ENCODE measurements at places on chromosomes 6 and 20. TPM values are rescaled to one million over a fixed set of nuclear protein-coding genes. Genes with fewer than 3 reads are reported as not detected.

DNA sequence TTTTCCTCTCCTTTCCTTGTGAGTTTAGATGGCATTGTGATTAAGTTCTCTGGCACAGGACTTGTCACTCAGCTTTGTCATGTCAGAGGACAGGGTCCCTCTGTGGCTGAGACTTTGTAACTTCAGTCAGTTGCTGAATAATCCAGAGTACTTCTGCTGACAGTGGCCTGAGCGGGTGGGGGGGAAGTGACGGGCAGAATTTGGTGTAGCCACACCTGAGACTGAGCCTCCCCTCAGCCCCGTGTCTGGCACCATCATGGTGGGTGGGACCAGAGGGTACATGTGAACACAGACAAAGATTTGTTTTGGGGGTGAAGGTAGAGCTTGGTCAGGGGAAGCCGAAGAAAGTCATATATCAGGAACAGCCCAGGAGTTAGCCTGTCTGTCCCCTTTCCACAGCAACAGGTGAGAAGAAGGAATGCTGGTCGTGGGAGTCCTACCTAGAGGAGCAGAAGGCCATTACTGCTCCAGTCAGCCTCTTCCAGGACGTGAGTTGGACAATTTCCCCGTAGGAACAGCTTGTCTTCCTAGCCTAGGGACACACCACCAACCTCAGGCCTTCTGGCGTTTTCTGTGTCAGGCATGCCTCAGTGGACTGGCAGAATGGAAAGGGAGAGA lies 20.9 kb downstream of the L3MBTL1 start:
- no peak for DNase-seq

- no peak for DNase-seq
Observed at GRCh38 chr20:46696791-46697279, 7.6 kb upstream of the TP53RK start.

DNA sequence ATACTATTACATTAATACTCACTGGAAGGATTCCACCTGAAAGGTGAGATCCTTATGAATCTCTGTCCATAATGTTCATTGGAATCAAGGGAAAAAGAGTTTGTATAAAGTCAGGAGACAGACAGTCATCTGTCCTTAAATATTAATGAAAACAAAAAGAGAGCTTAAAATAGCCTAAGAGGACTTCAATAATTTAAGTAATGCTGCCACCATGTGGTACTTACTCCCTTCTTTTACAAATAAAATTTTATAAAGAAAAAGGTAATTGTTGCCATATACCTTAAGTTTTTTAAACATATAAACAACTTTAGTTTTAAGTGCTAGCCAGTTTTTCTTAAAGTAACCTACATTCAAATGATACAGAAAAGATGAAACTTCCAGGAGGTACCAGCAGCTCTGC lies 5.1 kb downstream of the BLOC1S5 start:
- DNase-seq = peak; percentile 18

DNA sequence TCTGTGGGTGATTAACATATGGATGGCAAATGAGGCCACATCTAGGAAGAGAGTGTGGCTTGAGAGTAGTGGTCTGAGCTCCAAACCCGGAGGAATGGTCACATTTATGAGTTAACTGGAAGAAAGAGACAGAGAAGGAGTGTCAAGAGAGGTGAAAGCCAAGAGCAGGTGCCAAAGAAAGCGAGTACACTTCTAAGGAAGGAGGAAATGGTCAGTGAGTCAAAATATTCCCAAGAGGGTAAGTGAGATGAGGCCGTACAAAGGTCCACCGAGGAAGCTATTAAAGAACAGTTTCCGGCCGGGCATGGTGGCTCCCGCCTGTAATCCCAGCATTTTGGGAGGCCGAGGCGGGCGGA lies 104.5 kb upstream of the RNF24 start:
- no peak for DNase-seq

DNA sequence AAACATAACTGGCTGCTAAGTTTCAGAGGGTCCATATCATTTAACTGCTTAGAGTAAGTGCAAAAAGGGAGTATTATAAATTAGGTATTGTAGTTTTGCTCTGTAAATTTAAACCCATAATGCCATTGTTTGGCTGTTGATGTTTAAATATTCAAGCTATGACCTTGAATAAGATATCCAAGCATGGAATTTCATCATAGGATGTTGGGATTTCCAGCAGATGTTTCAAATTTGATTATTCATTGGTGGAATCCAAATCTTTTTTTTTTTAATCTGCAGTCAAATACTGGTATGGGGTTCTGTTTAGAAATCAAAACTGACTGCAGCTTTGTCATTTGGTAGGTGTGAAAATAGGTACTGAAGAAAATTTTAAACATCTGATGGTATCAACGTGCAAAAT lies 161.0 kb downstream of the KHDC1L start:
- no peak for DNase-seq

- no peak for DNase-seq
Observed at GRCh38 chr6:130681028-130681427, 146.2 kb upstream of the SMLR1 start.

DNA sequence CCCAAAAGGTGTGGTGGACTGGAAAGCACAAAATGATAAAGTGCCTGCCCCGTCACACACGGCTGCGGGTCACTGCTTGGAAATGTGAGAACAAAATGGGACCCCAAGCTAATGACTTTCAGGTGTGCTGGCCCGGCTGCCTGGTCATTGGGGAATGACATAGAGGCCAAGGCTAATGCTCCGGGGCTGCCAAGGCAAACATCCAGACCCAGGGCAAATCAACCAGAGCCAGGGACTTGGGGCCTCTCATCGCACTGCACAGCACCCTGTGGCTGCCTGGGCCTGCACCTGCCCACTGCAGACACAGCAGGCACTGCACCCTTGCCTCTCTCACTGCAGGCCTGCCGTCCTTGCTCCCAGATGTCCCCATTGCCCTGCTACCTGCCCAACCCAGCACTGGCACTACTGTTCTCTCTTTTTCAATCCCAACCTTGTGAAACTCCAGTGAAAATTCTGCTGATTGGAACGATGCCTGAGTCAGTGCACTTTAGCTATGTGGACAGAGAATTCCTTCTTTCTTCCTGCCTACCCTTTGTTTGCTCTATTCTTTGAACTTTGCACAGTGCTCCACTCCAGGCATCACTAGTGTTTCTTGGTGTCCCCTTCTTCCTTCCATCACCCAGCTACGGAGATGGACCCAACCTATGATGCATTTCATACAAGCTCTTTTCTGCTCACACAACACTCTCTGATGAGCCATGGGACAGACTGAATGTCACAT lies 849.5 kb downstream of the MAFB start:
- no peak for DNase-seq

GRCh38 chr20:59746155-59746554 lies 141.8 kb downstream of the PHACTR3 start:
- DNase-seq = no peak

GRCh38 chr20:12466915-12467314 lies 541.9 kb upstream of the SPTLC3 start:
- DNase-seq = no peak

DNA sequence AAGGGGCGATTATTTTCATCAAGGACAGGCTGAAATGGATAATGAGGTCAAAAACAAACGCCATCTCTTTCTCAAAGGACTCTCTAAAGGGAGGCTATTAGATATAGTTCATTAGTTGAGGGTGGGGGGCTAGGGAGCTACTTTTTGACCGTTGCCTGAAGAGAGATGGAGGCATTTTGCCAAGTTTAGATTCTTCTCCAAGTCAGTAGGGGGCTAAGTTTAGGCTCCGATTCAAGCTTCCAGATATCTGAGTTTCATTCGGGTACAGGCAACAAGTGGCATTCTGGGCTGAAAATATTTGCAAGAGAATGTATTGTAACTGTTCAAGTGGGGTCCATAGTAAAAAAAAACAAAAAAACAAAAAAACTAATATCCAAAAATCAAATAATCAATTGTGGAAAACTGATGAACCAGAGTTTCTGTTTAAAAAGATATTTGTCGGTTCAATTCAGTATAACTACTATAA lies 43.4 kb upstream of the PIM1 start:
- DNase-seq = no peak

DNA sequence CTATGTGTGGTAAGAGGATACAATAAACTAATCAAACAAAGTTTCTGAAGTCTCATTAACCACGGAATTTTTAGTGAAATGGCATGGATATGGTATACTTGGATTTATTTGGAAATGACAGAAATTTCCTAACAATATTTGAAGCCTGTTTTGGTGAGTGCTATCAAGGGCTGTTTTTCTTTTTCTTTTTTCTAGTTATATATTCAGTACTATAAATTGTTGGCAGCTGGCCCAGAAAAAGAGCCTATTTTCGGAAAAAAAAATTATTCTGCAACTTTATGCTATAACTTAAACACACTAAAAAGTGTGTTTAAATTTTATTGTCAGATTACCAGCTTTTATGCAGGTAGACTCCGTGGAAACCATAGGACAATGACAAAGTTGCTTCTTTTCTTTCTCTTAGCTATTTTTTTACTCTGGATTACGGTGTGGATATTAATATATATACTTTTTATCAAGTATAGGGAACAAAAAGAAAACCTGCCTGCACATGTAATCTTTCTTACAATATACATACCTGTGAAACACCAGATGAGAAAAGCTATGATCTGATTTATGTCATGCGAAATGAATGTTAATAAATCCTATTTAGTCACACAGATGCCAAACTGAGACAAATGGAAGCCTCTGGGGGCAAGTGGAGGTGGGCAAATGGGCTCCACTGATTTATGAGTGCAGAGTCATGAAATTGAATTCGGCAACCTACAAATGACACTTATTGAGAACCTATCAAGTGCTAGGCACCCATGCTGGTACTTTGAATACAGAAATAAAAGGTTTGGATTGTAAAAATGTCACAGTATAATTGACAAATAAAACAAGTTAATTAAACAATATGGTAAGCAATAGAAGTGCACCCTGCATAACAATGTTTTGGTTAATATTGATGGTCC lies 919.5 kb upstream of the FLRT3 start:
- peak; percentile 41 for DNase-seq

GRCh38 chr20:33732166-33732970 lies 572 bp downstream of the ZNF341 start:
- peak; percentile 85 for DNase-seq

DNA sequence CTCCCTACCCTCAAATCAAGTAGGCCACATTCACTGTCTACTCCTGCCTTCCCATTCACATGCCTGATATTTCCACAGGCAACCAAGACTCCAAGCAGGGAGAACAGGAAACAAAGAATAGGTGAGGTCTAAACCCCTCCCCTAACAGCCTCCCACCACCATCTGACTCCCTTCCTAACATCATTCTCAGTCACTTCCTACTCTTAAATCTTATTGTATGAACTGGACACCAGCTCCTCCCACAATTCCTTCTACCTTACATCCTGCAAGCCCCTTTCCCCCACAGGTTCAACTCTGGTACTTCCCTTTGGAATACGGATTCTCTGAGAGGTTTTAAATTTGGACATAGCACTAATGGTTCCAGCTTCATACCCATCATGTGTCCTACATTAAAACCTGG lies 944 bp upstream of the C6orf136 start:
- DNase-seq = no peak

DNA sequence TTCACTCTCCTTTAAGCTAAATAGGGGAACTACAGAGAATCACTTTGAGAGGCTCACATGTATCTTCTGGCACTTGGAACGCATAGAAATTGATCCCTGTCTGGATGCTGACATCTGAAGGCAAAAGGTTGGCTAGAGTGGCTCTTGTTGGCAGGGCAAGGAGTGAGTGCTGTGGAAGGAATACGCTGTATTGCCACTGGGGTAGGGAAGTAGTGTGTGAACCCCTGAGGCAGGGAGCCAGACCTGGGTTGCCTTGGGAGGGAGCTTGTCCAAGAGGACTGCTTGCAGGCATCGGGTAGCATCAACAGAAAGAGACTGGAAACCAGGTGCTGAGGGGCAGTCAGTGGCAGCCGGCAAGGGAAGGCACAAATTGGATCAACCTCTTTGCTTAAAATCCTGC lies 8.9 kb upstream of the MMS22L start:
- DNase-seq = no peak

GRCh38 chr20:58440021-58440767 lies 51.2 kb downstream of the VAPB start:
- DNase-seq = peak; percentile 34

GRCh38 chr6:79450984-79451383 lies 86.2 kb downstream of the LCA5 start:
- DNase-seq = no peak

DNA sequence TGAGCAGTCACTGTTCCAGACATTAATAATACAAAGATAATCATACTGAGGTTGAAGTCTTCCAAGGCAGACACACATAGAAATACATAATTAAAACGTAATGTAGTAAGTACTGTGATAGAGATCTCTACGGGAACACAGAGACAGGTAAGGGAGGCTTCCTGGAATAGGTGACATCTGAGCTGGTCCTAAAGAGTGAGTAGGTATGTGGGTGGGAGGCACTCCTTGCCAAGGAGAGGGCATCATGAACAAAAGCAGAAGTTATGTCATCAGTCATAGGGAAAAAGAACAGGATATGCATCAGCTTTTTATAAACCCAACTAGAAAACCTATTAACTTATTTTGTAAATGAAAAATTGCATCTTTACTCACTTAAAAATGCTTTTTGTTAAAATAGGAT lies 110.0 kb downstream of the MAP7 start:
- no peak for DNase-seq

- no peak for DNase-seq
Observed at GRCh38 chr6:56580271-56580670, 62.4 kb downstream of the DST start.

GRCh38 chr6:25835442-25836283 lies 3.8 kb upstream of the SLC17A1 start:
- no peak for DNase-seq

The PGC gene
- polyA plus RNA-seq = not detected

The CD24 gene
- 13.8 TPM for polyA plus RNA-seq

The AVP gene
- not detected for polyA plus RNA-seq

The PAX1 gene
- 0.53 TPM for polyA plus RNA-seq

The COQ3 gene
- polyA plus RNA-seq = 6.5 TPM

The TRIM15 gene
- polyA plus RNA-seq = not detected

The CTCFL gene
- polyA plus RNA-seq = 0.22 TPM

The HDGFL1 gene
- polyA plus RNA-seq = not detected

The CYP39A1 gene
- polyA plus RNA-seq = not detected

The C6orf52 gene
- polyA plus RNA-seq = 1.8 TPM

The ZNF831 gene
- 0.24 TPM for polyA plus RNA-seq

The SLC2A4RG gene
- 101 TPM for polyA plus RNA-seq

The ZFAND3 gene
- polyA plus RNA-seq = 119 TPM

The NAA20 gene
- 75.2 TPM for polyA plus RNA-seq

Data from muscle of arm (tissue), 14 donors.